ENCODE measurements at places on chromosomes 6 and 20. TPM values are rescaled to one million over a fixed set of nuclear protein-coding genes. Genes with fewer than 3 reads are reported as not detected.

LY6G5C gene
- 1.7 TPM for total RNA-seq

IMPG1 gene
- total RNA-seq: not detected

TMEM14A gene
- 14.1 TPM for total RNA-seq

FOXC1 gene
- 1.7 TPM for total RNA-seq

MUC22 gene
- total RNA-seq: not detected

OR12D3 gene
- not detected for total RNA-seq

GABRR1 gene
- not detected for total RNA-seq

ECHDC1 gene
- 78.1 TPM for total RNA-seq

CLVS2 gene
- total RNA-seq: 0.03 TPM

DNA sequence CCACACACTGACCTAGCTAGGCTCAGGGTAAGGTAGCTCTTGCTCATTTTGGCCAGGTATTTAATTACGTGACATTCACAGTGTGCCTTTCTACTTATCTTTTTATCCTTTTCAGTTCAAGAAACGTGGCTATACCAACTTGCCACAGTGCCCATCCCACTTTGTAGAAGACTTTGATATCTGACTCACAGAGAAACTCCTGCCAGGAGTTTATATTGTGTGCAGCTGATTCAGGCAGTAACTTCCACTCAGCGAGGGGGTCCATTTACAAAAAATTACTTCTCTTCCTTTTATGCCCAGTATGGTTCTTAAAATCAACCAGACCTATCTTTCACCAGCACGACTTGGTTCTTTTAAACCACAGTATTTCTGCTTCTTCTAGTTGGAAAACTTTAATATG lies 75.6 kb downstream of the PRL start:
- no peak for DNase-seq

DNA sequence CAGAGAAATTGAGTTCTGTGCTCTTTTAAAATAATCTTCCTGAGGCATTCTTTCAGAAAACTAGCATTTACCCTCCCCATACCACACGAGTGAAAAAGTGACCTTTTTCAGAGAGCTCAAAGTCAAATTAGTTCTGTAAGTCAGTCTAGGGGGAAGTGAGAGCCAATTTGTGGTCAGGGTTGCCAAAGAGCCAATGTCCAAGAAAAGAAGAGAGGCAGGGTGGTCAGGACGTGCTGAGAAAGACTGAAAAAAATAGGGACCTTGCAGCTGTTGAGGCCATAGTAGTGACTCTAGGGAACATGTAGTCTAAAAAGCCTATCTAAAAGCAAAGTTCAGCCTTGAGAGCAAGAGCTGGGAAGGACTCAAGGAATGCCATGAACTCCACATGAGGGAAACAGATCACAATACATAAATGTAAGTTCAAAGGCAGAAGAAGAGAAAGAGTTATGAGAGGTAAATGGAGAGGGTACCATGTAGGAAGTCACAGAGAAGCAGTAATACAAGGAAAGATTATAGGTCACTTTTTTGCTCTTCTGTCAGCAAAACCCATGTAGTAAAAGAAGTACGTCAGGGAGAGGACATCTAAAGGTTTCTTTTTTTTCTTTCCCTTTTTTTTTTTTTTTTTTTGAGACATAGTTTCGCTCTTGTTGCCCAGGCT lies 565.1 kb upstream of the FLRT3 start:
- DNase-seq: no peak

- DNase-seq: no peak
Observed at GRCh38 chr6:129188795-129189194, 305.9 kb downstream of the LAMA2 start.

- no peak for DNase-seq
Observed at GRCh38 chr6:3230900-3231246, 3.4 kb upstream of the TUBB2B start.

DNA sequence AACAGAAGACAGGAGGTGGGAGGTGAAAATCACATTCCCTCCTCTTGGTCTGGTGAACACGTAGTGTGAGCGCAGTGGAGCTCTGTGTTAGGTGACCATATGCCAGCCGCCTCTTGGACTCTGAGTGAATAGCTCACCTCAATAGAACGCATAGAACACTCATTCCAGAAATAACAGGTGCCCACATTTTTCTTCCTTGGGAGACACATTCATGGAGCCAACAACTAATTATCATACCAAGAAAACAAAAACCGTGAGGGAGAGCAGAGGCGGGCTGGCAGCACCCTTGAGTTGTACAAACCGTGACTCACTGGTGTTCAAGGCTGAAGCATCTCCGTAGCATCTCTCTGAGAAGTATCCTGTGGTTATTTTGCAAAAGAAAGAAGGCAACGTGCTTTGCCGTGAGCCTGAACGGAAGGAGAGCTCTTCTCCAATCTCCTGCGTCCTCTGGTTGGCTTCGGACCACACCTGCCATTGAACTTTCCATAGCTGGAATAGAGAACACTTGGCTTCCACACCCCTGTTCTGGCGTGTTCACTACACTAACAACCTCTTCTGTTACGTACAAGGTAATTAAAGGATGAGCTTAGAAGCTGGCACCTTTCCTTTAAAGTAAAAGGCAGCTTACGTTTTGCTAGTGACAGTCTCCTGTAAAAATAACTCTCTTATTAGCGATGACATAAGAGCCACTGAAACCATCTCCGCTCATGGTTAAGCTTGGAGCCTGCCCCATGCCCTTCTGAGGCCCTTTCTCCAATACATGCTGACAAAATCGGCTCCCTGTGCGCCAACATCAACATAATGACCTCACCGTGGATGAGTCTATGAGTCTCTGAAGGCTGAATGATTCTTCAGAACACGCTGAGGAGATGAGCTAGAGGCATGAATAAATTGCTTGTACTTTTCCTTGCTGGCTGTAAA lies 30.2 kb upstream of the SGK1 start:
- DNase-seq: no peak

DNA sequence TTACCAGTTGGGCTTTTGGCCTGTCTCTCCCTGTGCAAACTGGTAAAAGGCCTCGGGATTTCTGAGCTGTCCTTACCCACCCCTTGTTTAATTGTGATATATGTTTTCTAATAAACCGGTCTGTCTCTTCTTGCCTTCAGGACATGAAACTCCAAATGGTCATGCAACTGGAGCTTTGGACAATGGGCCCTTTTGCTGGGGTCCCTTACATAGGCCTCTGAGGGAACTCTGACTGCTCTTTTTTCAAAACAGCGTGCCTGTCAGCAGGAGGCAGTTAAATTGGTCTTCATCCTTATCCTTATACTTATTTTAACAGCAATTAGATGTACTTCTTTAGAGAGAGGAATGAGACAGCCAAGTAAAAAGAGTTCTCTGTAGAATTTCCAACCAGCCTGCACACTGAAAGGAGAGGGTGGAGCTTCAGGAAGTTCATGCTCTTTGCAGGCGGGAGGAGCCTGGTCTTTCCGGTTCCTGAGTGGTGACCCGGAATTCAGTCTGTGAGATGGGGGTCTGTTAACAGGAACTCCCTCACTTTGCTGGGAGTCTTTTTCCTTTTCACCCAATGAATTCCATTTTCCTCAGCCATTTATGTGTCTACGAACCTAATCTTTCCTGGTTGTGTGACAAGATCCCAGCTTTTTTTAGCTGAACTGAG lies 299.6 kb upstream of the GJE1 start:
- no peak for DNase-seq

GRCh38 chr20:23971310-23971709 lies 17.3 kb downstream of the GGTLC1 start:
- no peak for DNase-seq

DNA sequence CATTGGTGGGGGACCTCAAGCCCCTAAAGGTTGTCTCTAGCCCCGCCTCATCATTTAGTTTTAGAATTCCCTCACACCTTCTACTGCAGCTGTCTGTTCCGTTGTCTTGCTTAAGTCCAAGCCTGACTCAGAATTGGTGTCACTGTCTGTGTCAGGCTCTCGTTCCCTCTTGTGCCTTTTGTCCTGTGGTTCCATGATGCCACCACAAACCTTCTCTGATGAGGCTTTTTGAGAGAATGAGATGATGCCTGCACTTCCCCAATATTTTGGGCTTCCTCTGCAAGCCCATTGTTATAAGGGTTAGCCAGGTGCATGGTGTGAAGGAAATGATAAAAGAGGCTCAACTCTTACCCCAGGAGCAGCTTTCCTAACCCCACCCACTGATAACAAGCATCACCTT lies 8.1 kb upstream of the AKIRIN2 start:
- DNase-seq: no peak

- no peak for DNase-seq
Observed at GRCh38 chr6:136371959-136372358, 82.3 kb upstream of the BCLAF1 start.

GRCh38 chr6:124226396-124226795 lies 422.7 kb downstream of the NKAIN2 start:
- no peak for DNase-seq

DNA sequence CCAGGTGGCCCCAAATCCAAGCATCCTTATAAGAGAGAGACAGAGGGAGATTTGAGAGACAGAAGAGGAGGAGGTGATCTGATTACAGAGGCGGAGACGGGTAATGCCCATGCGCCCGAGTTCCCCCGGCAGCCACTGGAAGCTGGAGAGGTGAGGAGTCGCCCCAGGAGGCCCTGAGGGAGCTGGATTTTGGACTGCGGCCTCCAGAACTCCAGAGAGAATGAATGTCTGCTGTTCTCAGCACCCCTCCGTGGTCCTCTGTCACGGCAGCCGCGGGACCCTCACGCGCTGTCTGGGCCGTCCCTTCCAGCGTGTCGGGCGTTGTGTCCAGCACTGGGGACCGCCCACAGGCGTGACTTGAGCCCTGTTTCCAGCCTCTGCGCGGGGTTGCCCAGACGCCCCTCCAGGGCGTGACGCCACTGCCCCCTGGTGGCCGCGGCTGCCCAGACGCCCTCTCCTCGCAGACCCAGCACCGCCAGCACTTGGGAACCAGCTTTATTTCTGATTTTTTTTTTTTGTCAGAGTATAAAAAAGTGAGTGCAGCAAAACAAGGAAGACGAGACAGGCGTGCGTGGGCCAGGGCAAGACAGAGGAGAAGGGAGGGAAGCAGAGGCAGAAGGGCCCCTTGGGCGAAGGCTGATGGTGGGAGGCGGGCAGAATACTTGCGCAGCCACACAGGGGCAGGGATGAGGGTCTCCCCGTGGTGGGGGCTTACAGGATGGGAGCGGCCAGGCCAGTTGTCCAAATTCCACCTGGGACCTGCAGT lies 4.1 kb upstream of the ZNF512B start:
- DNase-seq: peak; percentile 91

- no peak for DNase-seq
Observed at GRCh38 chr6:37868447-37868825, 48.9 kb downstream of the ZFAND3 start.

DNA sequence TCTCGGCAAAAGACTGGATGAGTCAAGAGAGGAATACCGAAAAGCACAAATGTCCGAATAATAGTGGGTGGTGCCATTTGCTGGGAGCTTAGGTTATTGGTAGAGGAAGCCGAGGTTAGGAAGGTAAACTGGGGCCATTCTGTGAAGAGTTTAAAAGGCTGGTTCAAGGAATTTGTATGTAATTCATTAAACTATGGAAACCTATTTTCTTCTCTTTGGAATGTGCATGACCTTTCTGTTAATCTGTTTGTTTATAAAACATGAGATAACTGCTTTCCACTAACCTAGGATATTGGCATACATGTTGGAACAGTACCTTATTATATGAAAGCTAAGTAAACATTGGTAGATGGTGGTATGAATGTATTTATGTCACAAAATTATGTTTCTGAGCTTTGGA lies 71.8 kb downstream of the LCA5 start:
- DNase-seq: no peak

GRCh38 chr6:126176282-126176681 lies 163.6 kb upstream of the CENPW start:
- no peak for DNase-seq

DNA sequence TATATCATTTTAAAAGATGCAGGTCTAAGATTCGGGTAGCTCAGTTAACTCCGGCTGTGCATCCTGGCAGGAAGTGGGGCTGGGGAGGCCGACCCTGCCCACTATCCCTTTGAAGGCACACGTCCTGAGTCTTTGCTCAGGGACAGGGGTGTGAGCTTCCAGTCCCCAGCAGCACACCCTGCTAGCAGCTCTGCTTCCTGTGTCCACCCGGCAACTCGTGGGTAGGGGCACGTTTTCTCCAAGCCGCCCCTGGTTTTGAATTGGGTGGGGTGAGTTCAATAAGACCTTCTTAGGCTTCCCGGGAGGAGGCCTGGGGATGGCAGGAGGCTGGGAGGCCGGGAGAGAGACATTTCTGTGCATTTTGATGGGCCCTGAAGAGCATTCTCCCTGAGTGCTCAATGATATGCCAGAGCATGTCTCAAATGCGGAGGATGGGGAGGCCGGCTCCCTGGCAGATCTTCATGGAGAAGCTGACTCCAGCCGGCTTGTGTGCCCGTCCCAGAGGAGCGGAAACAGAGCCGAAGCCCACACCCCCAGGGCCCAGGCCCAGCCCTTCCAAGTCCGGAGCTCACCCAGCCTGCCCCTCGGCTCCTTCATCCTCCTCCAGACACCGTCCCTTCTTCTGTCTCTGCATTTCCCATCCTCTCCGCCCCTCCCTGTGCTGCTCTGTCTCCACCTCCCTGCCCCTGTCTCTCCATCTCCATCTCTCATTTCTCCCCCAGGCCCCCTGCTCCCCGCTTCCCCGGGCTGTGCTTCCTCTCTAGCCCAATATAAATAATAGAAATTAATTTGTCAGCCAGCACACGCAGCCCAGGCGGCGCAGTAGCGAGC lies 36.3 kb upstream of the ZFAND3 start:
- no peak for DNase-seq

- DNase-seq: peak; percentile 26
Observed at GRCh38 chr20:25316506-25317190, 68.8 kb downstream of the PYGB start.

GRCh38 chr20:32780749-32781655 lies 18.8 kb downstream of the DNMT3B start:
- no peak for DNase-seq

GRCh38 chr6:113394729-113395128 lies 462.4 kb upstream of the MARCKS start:
- DNase-seq: no peak

DNA sequence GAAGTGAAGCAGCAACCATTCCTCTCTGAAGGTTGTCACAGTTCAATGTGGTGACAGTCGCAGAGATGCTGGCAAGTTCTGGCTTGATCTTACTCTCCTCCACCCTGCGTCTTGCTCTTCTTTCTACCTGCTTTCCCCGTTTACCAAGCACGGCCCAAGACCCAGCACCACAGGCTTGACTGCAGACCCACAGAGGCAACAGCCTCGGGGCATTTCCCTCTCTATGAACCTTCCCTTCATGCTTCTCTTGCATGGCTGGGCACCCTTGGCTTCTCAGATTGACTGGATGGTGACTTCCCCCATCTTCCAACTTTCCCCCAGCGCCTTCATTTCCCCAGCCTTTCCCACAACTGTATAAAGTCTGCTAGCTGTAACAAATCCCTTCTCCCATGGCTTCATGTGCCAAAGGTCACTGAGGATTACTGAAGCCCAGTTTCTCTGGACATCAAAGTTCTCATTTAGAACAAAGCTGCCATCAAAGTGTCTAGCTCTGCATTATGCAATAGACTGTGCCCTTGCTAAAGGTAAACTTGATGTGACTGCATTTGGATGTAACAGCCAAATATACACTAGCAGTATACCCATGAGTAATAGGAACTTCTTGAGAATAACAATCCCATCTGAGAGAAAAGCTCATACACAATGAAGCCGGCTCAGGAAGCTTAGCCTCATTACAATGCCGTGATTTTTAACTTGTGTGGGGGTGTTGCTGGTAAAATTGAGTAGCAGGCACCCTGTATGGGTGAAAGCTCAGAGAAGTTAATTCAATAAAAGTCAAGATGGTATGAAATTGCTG lies 723.1 kb upstream of the FLRT3 start:
- DNase-seq: no peak
